ENCODE measurements at places on chromosomes 1 and 21.

DNA sequence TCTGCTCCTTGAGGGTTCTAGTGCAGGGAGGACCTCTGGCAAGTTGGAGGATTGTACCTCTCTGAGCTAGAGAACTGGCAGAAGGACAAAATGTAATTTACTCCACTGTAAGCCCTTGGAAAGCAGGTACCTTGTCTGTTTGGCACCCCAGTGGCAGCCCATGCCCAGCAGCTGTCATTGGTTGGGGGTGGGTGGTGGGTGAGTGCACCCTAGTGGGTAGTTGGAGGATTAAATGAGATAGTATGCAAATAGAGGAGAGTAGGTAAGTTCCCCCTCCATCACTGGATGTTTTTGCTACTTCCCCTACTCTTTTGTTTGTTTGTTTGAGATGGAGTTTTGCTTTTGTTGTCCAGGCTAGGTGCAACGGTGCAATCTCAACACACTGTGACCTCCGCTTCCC lies 69.8 kb downstream of the RYR2 start:
- DNase-seq = no peak

DNA sequence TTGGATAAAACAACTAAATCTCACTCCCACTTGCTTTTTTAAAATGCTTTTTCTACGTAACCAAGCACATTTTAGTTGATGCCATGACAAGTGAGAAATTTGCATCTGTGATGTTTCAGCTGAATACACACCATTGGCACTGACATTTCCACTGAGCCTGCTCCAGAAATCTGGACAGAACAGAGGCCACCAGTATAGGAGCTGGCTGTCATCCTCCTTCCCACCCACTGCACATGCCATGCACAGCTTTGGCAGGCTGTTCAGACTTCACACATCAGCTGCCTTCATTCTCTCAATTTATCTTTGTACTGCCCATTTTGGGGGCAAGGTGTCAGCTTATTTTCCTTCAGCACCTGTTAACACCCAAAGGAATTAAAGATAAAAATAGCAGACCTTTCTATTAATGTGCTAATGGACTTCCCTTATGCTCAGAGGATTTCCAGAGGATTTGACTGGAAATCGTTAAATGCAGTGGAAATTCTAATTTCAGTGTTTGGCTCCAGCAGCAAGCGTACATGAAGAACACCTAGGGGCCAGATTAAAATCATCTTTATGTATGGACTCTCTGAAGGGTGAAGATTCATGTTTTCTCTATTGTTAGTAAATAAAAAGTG lies 12.9 kb upstream of the PODN start:
- no peak for DNase-seq

DNA sequence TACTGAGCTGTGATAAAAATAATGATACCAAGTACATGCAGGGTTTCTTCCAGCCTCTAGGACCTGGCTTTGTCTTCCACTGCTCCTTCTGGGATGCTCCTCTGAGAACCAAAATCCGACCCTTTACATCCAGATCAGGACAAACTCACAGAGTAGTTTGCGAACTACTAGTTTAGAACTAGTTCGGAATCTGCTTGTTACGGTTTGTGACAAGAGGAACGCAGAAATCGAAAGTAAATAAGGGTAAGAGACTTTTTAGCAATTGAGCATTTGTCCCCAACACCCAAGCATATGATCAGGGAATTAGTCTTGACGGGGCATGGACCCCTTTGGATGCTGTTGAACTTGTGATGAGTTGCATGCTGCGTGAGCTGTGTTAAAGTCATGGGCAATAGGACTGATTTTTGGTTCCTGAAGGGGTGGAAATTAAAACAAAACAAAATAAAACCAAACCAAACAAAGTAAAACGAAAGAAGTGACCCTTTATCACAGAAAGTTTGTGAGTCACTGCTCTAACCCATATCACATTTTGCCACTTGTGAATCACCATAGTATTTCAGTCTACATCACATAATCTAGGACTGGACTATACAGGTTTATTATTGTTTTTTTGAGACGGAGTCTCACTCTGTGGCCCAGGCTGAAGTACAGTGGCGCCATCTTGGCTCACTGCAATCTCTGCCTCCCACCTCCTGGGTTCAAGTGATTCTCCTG lies 35.7 kb upstream of the ERRFI1 start:
- no peak for DNase-seq

DNA sequence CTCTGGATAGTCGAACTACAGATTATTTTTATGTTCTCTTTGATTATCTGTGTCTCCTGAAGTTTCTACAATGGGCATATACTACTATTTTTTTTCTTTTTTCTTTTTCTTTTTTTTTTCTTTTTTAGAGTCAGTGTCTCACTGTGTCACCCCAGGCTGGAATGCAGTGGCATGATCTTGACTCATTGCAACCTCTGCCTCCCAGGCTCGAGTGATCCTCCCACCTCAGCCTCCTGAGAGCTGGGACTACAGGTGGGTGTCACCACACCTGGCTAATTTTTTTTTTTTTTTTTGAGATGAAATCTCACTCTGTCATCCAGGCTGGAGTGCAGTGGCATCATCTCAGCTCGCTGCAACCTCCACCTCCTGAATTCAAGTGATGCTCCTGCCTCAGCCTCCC lies 250.7 kb upstream of the KAZN start:
- no peak for DNase-seq

DNA sequence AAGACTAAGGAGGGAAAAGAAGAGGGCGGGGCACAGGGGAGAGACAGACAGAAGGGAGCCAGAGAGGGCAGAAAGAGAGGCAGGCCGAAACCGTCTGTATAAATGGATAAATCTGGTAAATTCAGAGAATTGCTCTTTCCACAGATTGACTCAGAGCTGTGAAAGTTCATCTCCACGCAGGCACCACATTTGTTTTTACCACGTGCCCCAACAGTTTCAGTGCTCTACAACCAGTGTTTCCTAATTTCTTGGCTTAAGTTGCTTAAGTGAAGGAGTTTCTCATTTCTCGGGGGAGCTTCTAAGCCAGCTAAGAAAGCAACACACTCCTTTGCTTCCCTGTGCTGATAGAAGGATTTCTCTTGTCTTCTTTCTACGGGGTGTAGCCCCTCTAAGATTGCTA lies 87.1 kb downstream of the ENAH start:
- DNase-seq = no peak

- no peak for DNase-seq
These were observed 26.1 kb upstream of the SMIM12 start for GRCh38 chr1:34885405-34886247.

DNA sequence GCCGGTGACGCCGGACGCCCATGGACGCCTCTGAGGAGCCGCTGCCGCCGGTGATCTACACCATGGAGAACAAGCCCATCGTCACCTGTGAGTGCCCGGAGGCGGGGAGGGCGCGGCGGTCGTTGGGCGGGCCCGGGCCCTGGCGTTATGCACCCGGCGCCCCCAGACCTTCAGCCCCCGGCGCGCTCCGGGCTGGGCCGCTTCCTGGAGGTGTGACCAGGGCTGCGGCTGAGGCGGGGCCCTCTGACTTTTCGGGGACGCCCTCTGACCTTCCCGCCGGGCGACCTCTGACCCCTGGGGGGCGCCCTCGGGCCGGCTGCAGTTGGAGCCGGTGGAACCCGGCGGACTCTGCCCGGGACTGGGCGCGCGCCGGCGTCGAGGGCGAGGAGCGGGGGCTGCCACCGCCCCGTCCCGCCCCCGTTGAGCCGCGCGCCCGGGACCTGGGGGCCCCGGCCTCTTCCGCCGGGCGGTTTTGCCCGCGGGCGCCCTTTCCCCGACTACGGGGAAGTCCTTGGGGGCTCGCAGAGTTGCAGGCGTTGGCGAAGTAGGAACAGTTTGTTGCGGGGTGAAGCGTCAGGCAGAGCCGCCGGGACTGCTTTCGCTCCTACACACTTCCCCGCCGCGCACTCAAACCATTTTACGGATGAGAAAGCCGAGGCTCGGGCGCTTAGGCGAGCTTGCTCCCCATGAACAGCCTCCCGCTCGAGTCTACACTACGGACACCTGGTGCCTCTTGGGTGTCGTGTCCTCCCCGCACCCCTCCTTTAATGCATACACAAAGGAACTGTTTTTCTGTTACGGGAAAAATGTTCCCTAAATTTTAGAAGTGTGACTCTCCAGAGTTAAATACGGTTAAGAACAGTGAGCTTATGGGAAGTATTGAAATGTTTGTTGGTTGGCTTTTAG lies 618 bp downstream of the TRAPPC10 start:
- DNase-seq = no peak

DNA sequence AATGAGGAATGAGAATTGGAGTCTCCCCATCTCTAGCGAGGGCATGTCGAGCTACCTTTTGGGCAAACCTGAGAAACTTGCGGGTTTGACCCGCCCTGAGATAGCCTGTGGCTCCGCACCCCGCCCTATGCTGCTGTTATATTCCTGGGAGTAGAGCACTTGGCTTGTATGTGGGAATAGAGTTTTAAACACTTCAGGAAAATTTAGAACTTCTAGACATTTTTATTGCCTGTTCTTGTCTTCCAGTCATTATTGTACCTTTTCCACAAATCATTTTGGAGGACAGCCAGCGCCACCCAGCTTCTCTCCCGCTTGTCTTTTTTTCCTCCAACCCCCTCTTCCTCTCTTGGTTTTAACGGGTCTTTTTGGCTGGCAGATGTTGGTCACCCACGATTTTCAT lies 738 bp downstream of the GNPAT start:
- DNase-seq = no peak

GRCh38 chr1:34845131-34845901 lies 14.2 kb downstream of the SMIM12 start:
- no peak for DNase-seq

- DNase-seq = no peak
These were observed 856 bp downstream of the LHX9 start for GRCh38 chr1:197917805-197918651.

GRCh38 chr1:17852383-17852782 lies 97.2 kb downstream of the ACTL8 start:
- no peak for DNase-seq

- no peak for DNase-seq
These were observed 34.3 kb downstream of the CASZ1 start for GRCh38 chr1:10762153-10762523.

DNA sequence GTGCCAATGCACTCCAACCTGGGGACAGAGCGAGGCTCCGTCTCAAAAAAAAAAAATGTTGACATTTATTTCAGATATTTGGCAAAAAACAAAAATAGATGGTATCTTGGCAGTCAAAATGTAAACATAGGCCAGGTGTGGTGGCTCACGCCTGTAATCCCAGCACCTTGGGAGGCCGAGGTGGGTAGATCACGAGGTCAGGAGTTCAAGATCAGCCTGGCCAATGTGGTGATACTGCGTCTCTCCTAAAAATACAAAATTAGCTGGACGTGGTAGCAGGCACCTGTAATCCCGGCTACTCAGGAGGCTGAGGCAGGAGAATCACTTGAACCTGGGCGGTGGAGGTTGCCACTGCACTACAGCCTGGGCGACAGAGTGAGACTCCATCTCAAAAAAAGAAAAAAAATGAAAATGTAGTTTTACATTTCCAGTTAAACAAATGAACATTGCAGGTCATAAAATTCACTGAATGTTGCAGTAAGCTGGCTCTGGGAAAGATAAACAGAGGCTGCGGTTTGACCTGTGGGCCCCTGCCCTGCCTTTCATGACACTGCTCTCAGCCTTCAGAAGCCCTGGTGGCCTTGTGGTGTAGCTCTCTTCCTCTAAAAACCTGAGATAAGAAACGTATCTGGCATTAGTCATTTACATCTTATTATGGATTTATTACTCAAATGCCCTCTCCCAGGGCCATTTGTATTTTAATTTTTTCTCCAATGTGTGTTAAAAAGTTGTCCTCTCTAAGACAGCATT lies 12.2 kb upstream of the SLC44A3 start:
- no peak for DNase-seq

GRCh38 chr1:22048351-22049192 lies 3.9 kb upstream of the CDC42 start:
- no peak for DNase-seq

DNA sequence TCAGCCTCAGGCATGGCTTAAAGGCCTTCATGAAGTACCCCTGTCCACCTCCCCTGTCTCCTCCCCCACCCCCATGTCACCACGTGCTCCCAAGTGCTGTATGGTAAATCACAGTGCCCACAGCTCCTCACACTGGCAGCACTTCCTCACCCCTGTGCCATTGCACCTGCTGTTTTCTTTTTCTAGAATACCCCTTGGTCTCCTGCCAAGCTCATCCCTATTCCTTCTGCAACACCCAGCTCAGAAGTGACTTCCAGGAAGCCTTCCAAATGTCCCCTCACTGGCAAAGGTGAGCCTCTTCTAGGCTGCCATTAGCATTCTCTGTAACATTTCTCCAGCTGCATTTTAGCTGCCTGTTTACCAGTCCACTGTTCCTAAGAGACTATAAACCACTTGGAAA lies 9.4 kb downstream of the AKNAD1 start:
- DNase-seq = no peak

- DNase-seq = no peak
These were observed 24.6 kb downstream of the LAMC2 start for GRCh38 chr1:183210681-183211080.

DNA sequence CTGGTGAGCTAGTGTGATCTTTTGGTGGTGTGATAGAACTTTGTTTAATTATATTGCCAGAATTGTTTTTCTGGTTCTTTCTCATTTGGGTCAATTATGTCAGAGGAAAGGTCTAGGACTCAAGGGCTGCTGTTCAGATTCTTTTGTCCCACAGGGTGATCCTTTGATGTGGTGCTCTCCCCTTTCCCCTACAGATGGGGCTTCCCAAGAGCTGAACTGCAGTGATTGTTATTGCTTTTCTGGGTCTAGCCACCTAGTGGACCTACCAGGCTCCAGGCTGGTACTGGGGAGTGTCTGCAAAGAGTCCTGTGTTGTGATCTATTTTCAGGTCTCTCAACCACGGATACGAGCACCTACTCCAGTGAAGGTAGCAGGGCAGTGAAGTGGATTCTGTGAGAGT lies 25.9 kb upstream of the CD84 start:
- no peak for DNase-seq

GRCh38 chr1:198101716-198102453 lies 54.9 kb upstream of the NEK7 start:
- DNase-seq = no peak

DNA sequence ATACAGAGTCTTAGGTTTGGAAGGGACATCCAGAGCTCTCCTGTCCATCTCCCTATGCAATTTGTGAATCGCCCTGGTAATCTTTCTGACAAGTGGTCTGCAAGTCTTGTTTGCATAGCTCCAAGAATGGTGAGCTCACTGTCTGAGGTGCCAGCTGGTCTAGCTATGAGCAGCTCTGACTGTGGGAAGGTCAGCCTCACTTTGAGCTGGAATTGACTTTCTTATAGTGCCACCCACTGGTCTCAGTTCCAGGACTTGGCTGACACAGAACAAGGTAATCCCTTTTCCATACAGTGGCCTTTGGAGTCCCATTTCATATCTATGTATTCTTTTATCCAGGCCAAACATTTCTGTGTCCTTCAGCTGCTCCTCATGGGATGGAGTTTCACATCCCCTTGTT lies 95.6 kb upstream of the C8B start:
- DNase-seq = no peak

GRCh38 chr1:36383240-36383639 lies 2.5 kb downstream of the STK40 start:
- no peak for DNase-seq
